ENCODE measurements at places on chromosomes 1 and 21. TPM values are rescaled to one million over a fixed set of nuclear protein-coding genes. Genes with fewer than 3 reads are reported as not detected.

DNA sequence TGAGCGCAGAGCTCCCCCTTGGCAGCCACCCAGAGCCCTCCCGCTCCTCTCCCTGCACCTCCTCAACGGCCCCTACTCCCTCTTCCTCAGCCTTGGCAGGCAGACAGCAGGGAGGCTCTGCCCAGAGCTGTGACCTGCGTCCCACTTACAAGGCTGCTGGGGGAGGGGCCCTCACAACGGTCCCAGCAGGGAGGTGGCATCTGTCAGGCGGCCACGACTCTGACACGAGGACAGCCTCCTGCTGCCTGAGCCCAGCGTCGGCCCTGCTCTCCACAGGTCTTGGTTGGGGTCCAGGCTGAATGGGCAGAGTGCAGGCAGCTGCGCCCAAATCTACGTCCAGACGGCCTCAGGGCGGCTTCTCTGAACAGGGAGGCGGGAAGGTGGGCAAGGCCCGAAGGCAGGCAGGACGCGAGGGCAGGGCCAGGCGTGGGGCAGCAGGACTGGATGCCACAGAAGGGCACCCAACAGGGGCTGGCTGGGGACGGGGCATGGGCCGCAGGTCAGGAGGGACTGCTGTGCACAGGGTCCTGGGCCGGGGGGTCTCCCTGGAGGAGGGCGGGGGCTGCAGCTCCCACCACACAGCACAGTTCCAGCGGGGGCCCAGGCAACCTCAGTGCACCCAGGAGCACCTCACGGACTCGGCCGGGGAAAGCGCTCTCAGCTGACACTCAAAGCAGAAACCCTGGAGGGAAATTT lies 7.5 kb downstream of the SLC19A1 start:
- no peaks in the 10 kb centered on the region for H3K27me3 ChIP-seq
- peaks cover 43% of the 10 kb centered on the region for H3K4me1 ChIP-seq
- H3K27ac ChIP-seq, result peak overlapping the region; percentile 52
- peaks cover 93% of the 10 kb centered on the region for H3K36me3 ChIP-seq
- no peak overlapping the region for H3K4me3 ChIP-seq

Gene C1orf226
- polyA plus RNA-seq, result 8.8 TPM

Gene RPL11
- 1,269 TPM for polyA plus RNA-seq

GRCh38 chr1:162222730-162223129 lies 153.2 kb downstream of the NOS1AP start:
- H3K27ac ChIP-seq, result no peak overlapping the region
- H3K27me3 ChIP-seq, result no peaks in the 10 kb centered on the region
- H3K4me1 ChIP-seq, result peaks cover 6% of the 10 kb centered on the region
- H3K36me3 ChIP-seq, result no peaks in the 10 kb centered on the region

GRCh38 chr1:225119307-225119706 lies 189.8 kb downstream of the DNAH14 start:
- no peak overlapping the region for H3K27ac ChIP-seq
- no peak overlapping the region for H3K4me3 ChIP-seq
- no peak for DNase-seq
- H3K4me1 ChIP-seq, result no peaks in the 10 kb centered on the region
- no peaks in the 10 kb centered on the region for H3K27me3 ChIP-seq

DNA sequence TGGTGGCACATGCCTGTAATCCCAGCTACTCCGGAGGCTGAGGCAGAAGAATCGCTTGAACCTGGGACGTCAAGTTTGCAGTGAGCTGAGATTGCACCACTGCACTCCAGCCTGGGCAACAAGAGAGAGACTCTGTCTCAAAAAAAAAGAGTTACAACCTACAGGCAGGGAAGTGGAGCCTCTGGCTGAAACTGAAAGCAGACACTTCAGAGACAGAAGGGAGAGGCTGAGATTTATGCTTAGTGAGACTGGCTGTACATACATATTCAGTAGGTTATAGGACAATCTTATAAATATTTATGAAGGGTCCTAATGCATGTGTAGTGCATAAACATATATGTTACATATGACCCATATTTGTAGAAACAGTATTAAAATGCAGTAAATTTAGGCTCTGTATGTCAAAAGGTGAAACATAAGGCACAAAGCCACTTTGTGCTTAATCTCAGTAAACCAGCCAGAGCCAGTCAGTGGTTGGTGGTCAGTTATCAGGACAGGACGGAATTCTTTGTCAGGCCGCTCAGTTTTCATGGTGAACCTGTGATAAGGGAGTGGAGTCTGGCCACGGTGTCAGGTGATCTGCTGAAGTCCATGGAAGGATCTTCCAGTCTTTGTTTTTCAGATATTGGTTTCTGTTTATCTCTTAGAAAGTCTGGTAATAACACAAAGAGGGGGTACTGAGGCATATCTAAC lies 13.7 kb downstream of the RHEX start:
- DNase-seq, result no peak
- no peak overlapping the region for H3K27ac ChIP-seq
- no peaks in the 10 kb centered on the region for H3K27me3 ChIP-seq
- no peaks in the 10 kb centered on the region for H3K4me1 ChIP-seq
- H3K36me3 ChIP-seq, result no peaks in the 10 kb centered on the region
- no peak overlapping the region for H3K4me3 ChIP-seq

GRCh38 chr1:95233319-95233736 lies 682 bp upstream of the RWDD3 start:
- H3K27me3 ChIP-seq, result no peaks in the 10 kb centered on the region
- H3K4me3 ChIP-seq, result peak overlapping the region; percentile 92
- H3K27ac ChIP-seq, result peak overlapping the region; percentile 85
- H3K4me1 ChIP-seq, result peaks cover 13% of the 10 kb centered on the region
- H3K36me3 ChIP-seq, result no peaks in the 10 kb centered on the region

Gene BMP8A
- polyA plus RNA-seq, result 5.0 TPM

- H3K27ac ChIP-seq, result no peak overlapping the region
- peaks cover 71% of the 10 kb centered on the region for H3K36me3 ChIP-seq
- no peak for DNase-seq
These were observed 3.9 kb upstream of the SLC27A3 start for GRCh38 chr1:153771261-153771660.

Gene PRPF38B
- polyA plus RNA-seq, result 56.8 TPM

Gene RAP1GAP
- 103 TPM for polyA plus RNA-seq

DNA sequence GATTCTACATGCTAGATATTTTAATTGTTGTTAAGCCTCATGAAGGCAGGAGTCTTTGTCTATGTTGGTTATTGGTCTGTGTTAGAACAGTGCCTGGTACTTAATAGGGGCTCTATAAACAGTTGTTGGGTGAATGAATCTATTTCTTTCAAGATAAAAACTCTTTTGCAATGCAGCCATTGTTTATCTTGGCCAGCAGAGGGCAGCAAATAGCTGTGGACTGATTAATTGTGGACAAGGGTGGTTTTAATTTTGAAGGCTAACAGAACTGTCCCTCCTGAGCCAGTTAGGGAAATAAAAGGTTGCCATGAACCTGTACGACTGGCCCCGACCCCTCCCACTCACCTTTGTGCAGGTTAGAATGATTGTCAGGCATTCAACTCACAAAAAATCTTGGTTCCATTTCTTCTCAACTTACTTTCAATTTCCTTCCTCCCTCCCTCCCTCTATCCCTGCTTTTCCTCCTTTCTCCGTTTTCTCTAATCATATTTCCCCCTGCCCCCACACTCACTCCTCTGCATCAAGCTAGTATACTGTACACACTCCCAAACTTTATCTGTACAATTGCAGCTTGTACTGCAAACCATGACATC lies 66.3 kb upstream of the DIRAS3 start:
- peaks cover 28% of the 10 kb centered on the region for H3K4me1 ChIP-seq
- peak; percentile 48 for DNase-seq
- H3K36me3 ChIP-seq, result peaks cover 2% of the 10 kb centered on the region
- no peak overlapping the region for H3K27ac ChIP-seq
- H3K4me3 ChIP-seq, result no peak overlapping the region

DNA sequence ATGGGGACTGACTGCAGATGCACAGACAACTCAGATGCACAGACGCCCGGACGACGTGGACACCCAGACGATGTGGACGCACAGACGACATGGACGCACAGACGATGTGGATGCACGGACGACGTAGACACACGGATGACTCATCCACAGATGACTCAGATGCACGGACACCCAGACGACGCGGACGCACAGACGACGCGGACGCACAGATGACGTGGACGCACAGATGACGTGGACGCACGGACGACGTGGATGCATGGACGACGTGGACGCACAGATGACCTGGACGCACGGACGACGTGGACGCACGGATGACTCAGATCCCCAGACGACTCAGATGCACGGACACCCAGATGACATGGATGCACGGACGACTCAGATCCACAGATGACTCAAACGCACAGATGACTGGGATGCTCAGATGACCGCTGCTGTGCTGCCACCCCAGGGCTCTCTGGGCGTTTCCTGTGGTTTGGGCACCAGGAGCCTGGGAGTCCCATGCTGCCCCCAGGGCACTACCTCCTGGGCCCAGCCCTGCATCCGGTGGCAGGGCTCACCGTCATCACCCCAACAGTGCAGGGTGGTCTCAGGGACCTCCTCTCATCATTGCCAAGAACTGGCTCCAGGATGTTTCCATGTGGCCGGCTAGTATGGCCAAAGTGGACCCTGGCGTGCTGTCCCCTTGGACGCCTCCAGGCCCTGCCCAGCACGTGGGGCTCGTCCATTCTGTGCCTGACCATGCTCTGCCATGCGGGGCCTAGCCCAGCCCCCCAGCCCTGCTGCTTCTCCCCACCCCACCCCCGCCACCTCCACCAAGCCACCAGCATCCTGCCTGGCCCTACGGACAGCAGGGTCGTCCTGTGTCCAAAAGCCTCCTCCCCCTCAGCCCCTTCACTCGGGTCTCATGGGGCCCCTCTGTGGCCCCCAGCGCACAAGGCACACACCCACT lies 14.0 kb downstream of the FAAP20 start:
- DNase-seq, result no peak
- peaks cover 97% of the 10 kb centered on the region for H3K36me3 ChIP-seq
- H3K4me1 ChIP-seq, result peaks cover 12% of the 10 kb centered on the region
- H3K4me3 ChIP-seq, result no peak overlapping the region

Gene SELE
- polyA plus RNA-seq, result 0.14 TPM

Gene ARHGEF16
- polyA plus RNA-seq, result 1.7 TPM

Measured in spinal cord (tissue), 10 donors.